AG04450 (cell line): ENCODE measurements at places on chromosomes 11 and 22.

- no peak for DNase-seq
These were observed 18.1 kb downstream of the CRYBB2 start for GRCh38 chr22:25237503-25237902.

DNA sequence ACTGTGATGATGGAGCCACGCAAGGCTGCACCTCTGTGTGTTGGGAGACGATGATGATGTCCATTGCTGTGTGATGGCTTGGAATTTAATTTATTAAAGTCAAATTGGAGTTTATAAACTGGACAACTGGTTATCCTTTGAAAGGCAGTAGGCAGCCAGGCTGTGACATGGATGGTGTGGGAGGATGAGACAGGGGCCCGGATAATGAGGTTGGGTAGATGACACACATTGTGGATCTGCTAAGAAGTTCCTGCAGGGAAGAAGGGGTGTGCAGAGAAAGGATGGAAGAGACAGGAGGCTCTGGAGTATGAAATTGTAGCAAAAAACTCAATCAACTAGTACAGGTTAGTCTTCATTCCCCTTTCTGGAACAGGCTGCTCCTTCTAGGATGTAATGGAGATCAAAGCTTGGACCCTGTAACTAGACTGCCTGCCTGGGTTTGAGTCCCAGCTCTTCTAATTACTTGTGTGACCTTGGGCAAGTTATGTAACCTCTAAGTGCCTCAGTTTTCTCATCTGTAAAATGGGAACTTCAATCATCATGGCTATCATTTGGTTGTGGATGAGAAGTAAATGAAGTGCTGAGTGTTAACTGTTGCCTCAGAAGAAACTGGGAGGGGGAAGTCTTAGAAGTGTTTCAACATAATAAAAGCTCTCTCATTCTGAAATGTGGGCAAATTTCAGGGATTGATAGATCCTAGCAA is 4.2 kb upstream of the HINFP start:
- DNase-seq = no peak

GRCh38 chr11:70085815-70086769 is 8.0 kb downstream of the ANO1 start:
- DNase-seq = no peak

DNA sequence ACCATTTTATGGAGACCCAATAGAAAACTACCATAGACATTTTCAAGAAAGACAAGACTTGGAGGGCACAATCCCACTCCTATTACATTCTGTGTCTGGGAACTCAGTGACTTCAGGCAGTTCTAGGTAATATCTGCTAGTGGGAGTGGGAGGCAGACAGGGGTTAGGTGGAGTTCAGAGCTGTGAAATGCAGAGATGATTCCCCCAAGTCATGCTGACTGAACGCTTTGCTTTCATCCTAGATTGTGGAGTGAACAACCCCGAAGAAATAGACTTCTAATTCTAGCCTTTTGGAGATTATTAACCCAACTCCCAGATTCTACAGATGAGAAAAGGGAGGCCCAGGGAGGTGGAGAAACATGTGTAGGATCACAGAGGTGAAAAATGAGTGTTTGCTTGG is 437.8 kb upstream of the CADM1 start:
- no peak for DNase-seq

GRCh38 chr22:45548247-45548840 is 45.7 kb downstream of the FBLN1 start:
- DNase-seq = no peak

- no peak for DNase-seq
These were observed 440.1 kb upstream of the DDI1 start for GRCh38 chr11:103596315-103596714.

- no peak for DNase-seq
These were observed 11.4 kb downstream of the PAX6 start for GRCh38 chr11:31799435-31800397.

- no peak for DNase-seq
These were observed 35.1 kb downstream of the EP300 start for GRCh38 chr22:41127451-41127850.

DNA sequence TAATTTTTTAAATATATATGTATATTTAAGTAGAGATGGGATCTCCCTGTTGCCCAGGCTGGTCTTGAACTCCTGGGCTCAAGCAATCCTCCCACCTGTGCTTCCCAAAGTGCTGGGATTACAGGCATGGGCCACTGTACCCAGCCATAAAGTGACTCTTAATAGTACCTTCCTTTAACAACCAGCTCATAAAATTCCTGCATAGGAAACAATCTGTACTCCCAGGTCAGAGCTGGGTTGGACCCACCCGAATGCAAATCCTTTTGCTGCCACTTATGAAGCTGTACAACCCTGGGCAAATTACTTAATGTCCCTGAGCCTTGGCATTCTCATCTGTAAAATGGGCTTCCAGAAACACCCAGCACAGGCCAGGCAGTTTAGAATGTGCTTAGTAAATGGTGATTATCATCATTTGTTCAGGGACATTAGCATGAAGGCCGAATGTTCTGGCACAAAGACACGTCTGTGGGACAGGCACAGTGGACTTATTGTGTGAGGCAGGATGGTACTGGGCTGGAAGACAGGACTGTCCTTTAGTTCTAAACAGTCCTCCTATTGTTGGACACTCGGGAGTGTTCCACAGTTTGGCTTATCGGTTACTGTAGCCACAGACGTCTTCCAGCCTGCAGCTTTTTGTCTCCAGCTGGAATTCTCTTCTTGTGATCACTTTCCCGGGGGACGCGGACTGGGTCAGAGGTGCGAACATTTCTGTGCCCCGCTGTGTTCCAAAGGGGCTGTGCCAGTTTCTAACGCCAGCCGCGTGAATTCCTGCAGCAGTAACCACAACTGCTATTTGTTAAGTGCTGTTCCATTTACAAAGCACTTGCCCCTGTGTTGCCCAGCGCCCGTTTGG is 6.0 kb downstream of the PDXP start:
- no peak for DNase-seq

GRCh38 chr11:125271483-125272091 is 107.0 kb downstream of the PKNOX2 start:
- no peak for DNase-seq

GRCh38 chr11:102177974-102178631 is 67.9 kb downstream of the YAP1 start:
- peak; percentile 54 for DNase-seq

- no peak for DNase-seq
These were observed 220.8 kb downstream of the RAB38 start for GRCh38 chr11:87954476-87954875.

GRCh38 chr11:100739666-100740065 is 52.6 kb downstream of the ARHGAP42 start:
- DNase-seq = peak; percentile 78

GRCh38 chr22:22903355-22903777 is 15.8 kb downstream of the IGLL5 start:
- DNase-seq = no peak

GRCh38 chr11:98600786-98601773 is 419.7 kb upstream of the CNTN5 start:
- no peak for DNase-seq

GRCh38 chr11:73554671-73555320 is 43.1 kb downstream of the FAM168A start:
- DNase-seq = no peak

GRCh38 chr22:39144101-39144767 is 8.2 kb downstream of the CBX7 start:
- DNase-seq = no peak

- DNase-seq = no peak
These were observed 617 bp upstream of the ALKBH3 start for GRCh38 chr11:43879789-43880639.

DNA sequence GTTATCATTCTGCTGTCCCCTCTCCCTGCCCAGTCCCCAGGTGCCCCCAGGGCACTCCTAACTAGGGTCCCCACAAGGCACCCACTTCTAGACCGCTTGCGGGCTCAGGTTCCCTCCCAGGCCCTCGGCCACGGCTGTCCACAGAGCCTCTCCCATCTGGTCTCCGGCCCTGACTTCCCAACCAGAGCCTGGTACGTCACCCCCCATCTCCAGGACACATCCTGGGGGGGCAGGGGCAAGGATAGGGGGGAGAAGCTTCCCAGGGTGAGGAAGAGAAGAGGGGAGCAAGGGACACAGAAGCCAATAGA is 457 bp downstream of the SSTR3 start:
- DNase-seq = no peak

GRCh38 chr11:6670202-6670830 is 12.8 kb downstream of the MRPL17 start:
- no peak for DNase-seq

DNA sequence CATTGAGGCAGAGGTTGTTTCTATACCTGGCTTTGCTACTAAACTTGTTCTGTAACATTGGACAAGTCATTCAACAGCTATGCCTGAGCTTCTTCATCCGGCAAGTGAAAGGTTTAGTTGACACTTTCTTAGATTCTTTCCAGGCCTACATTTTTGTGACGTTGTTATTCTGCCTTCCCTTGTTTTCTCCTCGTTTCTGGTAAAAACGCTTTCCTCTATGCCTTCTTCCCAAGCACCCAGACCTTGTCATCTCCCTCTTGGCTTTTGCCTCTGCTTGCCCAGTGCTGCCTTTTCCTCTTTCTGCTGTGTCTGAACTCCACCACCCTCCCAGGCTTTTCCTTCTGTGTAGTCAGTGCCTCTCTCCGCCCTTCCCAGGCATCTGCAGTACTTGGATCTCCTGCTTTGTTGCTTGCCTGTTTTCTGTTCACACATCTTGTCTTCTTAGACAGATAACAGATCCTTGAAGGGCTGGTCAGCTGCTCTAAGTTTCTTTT is 1.4 kb upstream of the AMOTL1 start:
- DNase-seq = no peak

DNA sequence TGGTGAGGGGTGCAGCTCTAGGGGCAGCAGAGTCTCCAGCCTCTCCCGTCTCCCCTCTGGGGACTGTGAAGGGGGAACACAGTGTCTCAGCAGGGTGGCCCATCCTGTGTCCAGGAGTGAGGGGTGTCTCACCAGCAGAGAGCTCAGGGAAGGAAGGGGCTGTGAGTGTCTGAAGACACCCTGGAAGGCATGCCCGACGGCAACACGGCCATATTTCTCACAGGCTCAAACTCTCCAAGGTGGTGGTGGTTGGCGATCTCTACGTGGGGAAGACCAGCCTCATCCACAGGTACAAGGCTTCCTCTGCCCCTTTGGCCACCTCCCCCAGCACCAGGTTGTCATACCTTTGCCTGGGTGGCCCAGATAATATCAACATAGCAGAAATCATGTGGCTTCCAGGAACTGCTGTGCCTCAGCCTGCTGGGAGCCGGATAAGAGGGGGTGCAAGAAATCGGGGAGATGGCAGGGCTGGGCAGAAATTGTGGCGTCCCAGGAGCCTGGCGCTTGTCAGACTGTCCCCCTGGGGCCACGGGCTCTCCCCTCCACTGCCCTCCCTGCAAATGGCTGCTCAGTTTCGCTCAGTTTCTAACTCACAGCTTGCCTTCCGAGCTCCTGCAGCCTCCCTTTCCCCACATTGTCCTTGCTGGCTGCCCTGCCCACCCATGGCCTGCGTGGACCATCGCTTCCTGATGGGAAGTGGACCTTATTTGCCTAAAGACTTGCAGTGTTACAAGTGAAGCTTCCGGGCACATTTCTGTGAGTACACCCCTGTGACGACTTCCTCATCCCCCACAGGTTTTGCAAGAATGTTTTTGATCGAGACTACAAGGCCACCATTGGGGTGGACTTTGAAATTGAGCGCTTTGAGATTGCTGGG is 7.2 kb downstream of the RAB36 start:
- no peak for DNase-seq

DNA sequence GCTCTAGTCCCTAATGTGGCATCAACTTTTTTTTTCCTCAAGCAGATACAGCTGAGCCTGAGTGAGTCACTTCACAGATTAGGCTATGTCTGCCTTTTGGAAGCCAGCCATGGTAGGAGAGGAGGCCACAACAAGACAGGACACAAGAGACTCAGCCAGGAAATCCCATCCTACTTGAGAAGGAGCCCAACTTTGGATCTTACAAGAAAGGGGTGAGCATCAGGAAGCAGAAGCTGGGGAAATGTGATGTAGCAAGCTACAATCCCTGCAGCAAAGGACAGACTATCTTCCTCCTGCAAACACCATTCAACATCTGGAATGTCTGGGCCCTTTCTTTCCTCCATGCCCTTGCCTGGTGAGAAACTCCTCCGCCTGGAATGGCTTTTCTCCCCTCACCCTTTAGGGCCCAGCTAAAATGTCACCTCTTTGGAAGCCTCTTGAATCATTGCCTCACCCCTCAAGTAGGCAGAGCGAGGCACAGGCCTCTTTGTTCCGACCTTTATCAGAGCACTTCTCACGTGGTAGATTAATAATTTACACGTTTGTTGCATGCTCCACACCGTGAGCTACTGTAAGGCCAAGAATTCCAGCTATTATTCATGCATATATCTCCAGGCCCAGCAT is 156.4 kb upstream of the PITPNB start:
- DNase-seq = peak; percentile 42

GRCh38 chr11:45073685-45074141 is 72.7 kb upstream of the PRDM11 start:
- no peak for DNase-seq

DNA sequence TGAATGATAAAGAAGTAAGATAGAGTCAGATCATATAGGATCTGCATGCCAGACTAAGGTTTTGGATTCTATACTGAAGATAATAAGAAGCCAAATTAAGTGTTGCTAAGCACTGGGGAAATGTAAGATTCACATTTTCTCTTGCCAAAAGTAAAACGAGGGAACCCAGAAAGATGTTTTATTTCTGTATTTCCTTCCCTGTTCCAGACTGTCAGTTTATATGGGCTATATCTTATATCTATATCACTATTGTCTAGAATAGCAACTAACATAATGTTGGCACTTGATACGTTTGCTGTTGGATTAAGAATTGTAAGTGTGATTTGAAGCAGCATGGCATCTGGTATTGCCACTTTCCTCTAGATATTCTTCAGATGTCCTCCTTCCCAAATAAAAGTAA is 8.3 kb downstream of the OR52E6 start:
- no peak for DNase-seq

- DNase-seq = no peak
These were observed 55.7 kb upstream of the SHANK2 start for GRCh38 chr11:71307811-71308645.

GRCh38 chr22:29816980-29817379 is 21.1 kb downstream of the ASCC2 start:
- DNase-seq = no peak

DNA sequence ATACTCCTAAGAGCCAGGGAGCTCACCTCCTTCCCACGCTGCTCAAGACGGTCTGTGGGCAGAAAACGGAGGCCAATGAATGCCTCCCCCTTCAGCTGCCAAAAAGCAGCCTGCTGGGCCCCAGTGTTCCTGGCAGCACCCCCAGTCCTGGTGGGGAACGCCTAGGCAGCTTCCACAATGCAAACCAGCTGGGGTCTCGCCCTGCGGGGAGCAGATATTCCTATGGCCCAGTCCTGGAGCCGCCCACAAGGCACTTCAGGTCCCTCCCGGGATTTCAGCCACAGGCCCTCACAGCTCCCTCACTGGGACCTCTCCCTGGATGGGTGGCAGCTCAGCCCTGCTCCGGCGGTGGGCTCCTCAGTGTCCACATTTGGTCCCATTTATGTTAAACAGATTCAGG is 29.2 kb downstream of the A4GALT start:
- DNase-seq = no peak

DNA sequence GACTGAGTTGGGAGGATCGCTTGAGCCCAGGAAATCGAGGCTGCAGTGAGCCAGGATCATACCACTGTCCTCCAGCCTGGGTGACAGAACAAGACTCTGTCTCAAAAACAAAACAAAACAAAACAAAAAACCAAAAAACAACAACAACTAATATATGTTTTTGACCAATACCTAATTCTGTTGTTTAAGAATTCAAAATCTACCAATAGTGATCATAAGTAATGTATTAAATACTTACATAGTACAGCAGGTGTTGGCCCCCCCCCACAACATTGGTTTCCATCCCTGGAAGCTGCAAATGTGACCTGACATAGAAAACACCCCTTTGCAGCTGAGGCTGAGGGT is 74.7 kb downstream of the KCNQ1 start:
- no peak for DNase-seq

- DNase-seq = no peak
These were observed 39.3 kb downstream of the KREMEN1 start for GRCh38 chr22:29112121-29112520.
